ENCODE measurements at places on chromosomes 13 and 19.

DNA sequence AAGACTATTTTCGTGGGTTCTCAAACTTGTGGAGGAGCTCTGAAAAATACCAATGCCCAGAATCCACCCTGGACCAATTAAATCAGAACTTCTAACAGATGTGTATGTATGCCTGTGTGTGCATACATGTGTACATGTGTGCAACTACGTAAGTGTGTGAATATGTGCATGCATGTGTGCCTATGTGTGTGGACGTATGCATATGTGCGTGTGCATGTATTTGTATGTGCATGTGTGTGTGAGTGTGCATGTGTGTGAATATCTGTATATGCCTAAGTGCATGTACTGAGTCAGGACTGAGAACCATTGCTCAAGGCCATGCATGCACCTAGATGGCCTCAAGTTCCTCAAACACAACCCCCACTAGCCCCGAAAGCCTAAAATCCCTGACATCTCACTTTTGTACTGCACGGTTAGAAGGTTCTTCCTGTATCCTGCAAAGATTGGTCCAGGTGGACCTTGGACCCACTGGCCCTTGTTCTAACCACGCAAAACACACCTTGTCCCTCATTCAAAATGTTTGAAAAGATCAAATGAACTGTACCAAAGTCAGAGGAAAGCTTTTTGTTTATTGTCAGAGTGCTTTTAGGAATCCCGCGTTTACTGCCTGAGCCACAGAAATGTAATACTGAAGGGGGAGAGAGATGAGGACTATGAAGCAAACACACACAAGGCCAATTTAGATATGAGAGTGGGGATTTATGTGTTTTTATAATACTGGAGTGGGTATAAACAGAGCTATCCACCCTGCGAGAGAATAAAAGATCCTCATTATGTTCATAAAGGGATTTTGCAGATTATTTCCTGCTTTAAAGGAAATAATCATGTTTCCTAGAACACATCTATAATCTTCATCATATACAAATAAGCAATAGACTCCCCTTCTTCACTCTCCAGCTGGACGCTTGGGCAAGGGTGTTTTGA, 39.1 kb downstream of the LATS2 start:
- DNase-seq = no peak

DNA sequence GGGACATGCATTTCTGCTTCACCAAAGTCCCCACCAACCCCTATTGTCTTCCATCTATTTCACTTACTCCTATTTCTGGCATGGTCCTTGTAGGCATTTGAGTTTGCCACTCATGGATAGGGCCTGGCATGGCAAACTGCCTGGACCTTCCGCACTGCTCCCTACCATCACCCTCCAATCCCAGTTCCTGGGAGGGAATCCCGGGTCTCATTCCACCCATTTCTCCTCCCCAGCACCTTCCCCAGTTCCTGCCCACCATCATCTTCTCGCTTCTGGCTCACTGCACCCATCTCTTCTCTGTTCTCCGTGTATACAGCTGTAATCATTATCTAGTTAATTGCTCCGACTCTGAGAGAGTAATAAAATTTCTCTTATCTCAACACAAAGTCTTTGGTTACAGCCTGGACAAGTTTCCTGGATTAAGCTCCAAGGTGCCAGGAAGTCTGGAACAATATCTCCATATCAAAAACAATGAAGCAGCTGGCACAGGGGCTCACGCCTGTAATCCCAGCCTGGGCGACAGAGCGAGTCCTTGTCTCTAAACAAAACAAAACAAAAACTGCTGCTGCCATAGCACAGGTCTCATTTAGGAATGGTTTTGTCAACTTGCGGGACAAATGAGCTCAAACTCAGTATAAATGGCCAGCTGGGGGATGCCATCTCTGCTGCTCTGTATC, 17.0 kb upstream of the COX7A1 start:
- no peak for DNase-seq

GRCh38 chr13:58531614-58532013, 900.1 kb downstream of the PCDH17 start:
- no peak for DNase-seq

DNA sequence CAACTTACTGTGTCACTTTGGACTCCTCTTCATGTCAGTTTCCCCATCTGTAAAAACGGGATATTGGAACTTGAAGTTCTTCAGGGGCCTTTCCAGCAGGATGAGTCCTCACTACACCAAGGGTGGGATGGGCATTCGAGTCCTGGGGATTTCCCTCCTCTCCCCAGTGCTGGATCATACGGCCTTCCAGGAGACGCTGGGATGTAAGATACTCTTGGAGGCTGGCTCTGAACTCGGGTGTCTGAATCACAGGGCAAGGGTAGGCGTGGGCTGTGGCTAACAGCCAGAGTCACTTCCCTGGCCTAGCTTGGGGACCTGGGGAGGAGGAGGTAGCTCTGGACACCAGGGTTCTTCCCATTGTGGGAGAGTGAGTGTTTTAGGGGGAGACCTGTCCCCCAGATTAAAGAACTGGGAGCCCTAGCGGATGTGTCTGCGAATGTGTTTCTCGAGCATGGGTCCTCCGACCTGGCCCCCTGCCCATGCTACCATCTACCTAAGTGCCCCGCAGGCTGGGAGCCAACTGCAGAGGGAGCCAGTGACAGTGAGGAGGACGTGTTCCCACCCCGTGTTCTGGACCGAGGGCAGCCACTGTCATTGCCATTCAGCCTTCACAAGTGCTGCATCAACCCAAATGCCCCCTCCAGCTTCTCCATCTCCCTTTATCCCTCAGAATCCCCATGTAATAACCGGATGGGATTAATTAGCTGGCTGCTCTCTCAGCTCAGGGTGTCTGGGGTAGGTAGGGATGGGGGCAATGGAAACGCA, 2.4 kb upstream of the CYTH2 start:
- DNase-seq = no peak

DNA sequence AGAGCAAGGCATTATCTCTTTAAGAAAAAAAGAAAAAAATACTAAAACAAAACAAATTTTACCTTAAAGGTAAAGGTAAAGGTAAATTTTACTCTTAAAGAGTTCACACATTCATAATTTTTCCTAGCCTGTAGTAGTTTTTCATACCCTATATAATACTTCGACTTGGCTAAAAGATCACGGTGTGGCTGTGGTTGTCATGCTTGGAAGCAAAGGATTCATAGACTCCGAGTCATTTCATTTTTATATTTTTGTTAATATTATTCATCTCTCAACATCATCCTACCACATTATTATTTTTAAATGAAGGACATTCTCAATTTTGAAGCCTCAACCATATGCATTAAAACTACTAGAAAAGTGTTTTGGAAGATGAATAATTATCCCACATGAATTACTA, 52.7 kb downstream of the PIBF1 start:
- DNase-seq = no peak

DNA sequence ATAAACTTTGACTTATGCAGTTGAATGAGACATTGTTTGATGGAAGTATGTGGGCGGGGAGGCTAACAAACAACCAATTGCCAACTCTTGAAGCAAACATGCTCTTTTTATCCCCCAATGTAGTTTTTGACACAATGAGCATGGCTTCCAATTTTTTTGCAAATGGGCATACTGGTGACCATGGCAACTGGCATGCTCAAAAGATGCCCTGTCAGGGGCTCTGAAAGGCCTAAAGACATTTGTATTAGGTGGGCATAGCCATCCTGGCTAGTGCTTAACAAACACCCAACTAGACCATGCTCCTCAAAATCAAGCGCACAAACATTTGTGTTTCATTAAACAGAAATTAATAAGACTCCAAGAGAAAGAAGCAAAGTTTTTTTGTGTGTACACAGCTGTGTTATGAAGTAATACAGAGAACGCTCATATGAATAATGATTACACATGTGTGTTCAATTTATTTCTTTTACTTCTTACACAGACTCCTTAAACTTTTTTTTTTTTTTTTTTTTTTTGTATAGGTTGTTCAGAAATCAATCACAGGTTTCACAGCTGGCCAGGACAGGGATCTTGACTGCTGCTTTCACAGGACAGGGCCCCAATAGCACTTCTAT, 95.6 kb downstream of the DLEU7 start:
- no peak for DNase-seq

GRCh38 chr13:51811920-51812451, 8.0 kb upstream of the DHRS12 start:
- DNase-seq = no peak

GRCh38 chr13:113915786-113916329, 52.0 kb upstream of the GAS6 start:
- no peak for DNase-seq

- no peak for DNase-seq
Observed at GRCh38 chr19:30881281-30881680, 468.0 kb downstream of the TSHZ3 start.

GRCh38 chr19:1553415-1553814, 14.7 kb downstream of the MEX3D start:
- DNase-seq = no peak

GRCh38 chr13:73228546-73228945, 169.7 kb downstream of the KLF5 start:
- DNase-seq = no peak

- DNase-seq = no peak
Observed at GRCh38 chr13:93228643-93228937, 2.0 kb downstream of the GPC6 start.

GRCh38 chr19:38899447-38900201, at the start of the genes NFKBIB and SIRT2:
TSS of gene NFKBIB (plus strand) at chr19:38899969. CDS start at chr19:38900033, 64 bp downstream.
TSS of gene SIRT2 (minus strand) at chr19:38899618. CDS start at chr19:38899521, 97 bp downstream.
- DNase-seq = peak; percentile 100

DNA sequence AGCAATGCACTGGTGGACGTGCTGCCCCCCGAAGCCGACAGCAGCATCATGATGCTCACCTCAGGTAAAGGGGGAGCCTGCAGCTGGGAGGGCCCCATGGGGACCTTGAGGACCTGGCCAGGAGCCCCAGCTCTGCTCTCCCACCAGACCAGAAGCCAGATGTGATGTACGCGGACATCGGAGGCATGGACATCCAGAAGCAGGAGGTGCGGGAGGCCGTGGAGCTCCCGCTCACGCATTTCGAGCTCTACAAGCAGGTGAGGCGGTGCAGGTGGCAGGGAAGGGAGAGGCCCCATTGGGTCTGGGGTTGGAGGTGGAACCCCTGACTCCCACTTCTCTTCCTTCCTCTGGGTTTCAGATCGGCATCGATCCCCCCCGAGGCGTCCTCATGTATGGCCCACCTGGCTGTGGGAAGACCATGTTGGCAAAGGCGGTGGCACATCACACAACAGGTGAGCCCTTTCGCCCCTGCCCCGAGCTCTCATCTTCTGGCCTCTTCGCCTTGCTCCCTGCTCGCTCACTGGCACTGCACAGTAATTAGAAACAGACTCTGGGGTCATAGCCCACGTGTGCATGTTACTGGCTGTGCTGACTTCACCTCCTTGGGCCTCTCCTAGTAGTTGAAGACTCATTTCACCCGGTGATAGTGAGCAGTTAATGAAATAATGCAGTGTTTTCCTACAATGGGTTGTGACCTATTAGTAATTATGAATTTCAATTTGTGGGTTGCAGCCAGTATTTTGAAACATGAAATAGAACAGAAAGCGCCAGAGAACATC, 3.6 kb downstream of the PSMC4 start:
- no peak for DNase-seq

DNA sequence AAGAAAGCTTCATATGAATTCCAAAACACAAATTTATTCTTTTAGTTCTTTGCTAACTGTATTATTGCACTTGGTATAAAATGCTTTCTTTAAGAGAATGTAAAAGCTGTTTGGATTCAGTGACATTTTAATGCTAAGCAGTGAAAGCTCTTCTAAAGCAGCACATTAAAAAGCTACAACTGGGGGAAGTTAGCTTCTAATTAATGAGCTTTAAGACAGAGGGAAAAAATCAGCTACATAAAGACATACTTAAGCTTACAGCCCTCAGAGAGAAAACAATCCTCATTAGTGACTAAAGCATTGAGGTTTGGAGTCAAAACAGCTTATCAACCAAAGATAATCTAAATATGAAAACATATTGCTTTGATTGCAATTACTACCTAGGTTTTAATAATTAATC, 1222.2 kb upstream of the SPRY2 start:
- no peak for DNase-seq

DNA sequence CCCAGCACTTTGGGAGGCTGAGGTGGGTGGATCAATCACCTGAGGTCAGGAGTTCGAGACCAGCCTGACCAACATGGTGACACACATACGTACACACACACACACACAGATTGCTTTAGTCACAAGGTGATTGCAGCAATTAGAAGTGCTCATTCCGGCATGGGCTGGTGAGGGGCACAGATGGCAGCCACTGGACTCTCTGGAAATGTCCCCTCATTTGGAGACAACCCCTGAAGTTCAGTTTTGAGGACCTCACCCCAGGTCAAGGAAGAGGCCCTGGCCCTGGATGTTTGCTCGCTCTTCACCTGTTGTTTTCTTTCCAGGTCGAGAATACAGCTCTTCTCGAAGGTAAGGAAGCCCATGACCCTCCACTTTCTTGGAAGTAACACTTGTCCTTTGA, 6.1 kb downstream of the ZNF296 start:
- no peak for DNase-seq

GRCh38 chr13:30581582-30581981, 36.1 kb upstream of the USPL1 start:
- DNase-seq = peak; percentile 47

DNA sequence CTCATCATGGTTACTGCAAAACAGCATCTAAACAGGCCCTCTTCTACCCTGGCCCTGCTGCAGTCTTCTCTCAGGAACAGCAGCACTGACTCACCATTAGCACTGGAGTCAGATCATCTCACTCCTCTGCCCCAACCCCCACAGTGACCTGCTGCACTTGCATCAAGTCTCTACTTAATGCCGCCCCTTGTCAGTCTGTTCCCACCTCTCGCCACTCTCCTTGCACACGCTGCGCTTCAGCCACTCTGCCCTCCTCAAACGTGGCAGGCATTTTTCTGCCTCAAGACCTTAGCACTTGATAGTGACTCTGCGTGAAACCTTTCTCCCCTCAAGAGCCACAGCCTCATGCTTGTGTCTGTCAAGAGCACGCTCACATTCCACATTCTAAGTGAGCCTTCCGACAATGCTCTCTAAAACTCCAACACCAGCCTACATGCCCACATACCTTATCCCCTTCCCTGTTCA, 22.1 kb downstream of the MIPEP start:
- no peak for DNase-seq

GRCh38 chr13:63124863-63125262, 1709.2 kb upstream of the PCDH20 start:
- DNase-seq = no peak
